Activated CD4-positive, alpha-beta T cell treated with anti-CD3 and anti-CD28 coated beads, Interleukin-2, Interleukin-6, amounts not matched to agents 100 ng/mL and 50 ng/mL, durations not matched to agents 16 hours and 8 hours (primary cell): ENCODE measurements at places on chromosomes 2 and 18.

GRCh38 chr18:45439851-45440645, 175.2 kb upstream of the SLC14A2 start:
- DNase-seq, result no peak

DNA sequence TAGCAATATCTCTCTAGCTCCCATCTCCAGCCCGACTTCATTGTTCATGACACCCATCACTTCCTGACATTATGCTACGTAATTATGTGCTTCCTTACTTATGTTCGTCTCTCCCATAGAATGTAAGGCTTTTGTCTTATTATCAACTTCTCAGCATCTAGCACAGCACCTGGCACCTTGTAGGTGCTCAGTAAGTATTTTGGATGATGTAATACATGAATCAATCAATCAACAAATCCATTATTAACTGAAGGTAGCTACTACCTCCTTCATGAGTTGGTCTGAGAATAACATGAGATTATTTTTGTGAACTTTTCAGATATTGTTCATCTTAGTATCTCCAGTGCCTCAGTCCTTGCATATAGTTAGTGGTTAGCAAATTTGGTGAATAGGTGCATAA, 109.3 kb downstream of the EN1 start:
- DNase-seq, result no peak

DNA sequence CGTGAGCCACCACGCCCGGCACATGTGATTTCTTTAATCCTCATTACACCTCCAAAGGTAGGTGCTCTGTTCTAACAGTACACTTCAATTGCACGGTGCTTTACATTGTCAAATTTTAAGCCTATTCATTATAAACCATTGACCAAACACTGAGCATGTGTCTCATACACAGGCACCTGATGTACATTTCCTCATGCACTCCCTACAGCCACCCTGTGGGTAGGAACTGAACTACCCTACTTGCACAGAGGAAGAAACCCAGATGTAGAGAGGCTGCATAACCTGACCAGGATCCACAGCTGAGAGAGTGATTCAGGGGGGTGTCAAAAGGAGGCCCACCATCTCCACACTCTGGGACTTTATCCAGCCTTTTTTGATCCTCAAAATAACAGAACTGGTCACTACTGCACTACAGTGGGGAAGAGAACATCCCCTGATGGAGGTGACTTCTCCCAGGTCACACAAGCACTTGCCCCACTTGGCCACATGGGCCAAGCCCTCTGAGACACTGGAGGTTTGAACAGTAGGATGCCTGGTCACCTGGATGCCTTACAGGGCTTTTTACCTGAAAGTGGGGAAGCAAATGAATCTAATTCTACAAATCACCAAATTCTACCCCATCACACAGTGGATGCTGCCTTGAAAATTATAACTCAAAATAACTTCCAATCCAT, 6.9 kb upstream of the DPYSL5 start:
- DNase-seq, result no peak

DNA sequence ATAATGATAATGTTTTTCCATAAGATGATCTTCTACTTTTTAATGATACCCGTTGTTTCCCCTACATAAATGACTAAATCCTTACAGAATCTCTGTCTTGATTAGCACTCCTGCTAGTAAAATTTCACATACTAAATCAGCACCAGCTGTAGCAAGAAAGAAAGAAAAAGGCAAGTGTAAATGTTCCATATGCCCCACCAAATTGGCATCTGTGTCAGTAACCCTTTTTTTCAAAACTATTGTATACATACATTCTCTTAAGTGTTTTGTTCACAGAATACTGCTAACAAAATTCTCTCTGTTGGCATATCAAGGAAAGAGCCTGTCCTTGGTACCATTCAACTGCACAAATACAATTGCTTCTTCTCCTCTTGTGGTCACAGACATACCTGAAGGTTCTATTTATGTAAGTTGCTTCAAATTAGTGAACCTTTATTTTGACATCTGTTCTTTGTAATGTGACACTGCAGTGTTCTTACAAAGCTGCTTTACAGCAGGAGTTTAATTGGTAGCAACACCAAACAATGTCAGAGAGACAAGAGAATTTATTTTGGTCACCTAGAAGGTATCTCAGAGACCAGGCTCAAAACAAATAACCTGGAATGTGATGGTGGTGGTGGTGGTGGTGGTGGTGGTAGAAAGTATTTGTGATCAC, 641.9 kb downstream of the ZEB2 start:
- no peak for DNase-seq

DNA sequence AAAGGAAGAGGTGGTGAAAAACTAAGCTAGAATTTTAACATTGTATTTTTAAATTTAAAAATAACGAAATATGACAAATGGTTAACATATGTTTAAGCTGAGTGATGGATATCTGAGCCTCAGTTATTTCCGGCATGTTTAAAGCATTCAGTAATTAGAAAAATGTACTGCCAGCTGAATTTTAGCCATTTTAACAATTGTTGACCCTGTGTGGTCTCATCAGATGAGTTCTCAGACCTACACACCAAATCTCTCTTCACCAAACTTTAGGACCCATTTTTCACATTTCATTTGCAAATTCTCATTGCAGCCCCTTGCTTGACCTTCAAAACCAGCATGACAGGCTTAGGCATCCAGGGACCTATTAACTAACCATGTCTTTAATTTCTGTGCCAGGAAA, 91.5 kb upstream of the RGPD4 start:
- no peak for DNase-seq

- DNase-seq, result no peak
Observed at GRCh38 chr2:3197308-3197707, 180.3 kb downstream of the EIPR1 start.

DNA sequence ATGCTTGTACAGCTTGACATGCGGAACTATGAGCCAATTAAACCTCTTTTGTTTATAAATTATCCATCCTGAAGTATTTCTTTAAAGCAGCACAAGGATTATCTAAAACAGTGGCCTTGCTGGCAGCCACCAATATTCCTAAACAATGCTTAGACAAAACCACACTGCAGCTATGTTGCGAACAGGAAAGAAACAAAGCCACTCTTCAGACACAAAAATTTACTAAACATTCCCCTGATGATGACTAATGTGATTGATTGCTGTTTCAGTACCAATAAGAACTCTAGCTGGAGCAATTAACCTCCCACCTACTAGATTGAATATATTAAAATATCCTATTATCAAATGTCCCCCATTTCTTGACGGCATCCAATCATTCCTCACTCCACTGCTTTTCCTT, 325.8 kb upstream of the REG3G start:
- DNase-seq, result no peak

DNA sequence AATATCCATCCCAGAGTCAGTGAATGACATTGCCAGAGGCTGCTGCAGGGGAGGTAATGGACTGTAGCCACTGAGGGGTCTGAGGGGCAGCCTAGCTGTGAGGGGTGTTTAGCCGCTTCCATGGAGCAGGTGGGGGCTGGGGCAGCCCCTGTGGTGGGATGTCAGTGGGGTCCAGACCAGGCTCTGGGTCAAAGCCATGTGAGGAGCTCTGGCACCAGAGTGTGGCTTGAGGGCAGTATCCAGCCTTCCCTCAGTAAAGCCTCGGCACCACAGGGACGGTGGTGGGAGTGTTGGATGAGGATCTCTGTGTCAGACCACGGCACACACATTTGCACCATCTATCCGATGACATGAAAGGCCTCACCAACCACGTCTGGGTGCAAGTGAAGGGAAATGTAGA, 85.0 kb downstream of the INHBB start:
- DNase-seq, result no peak

GRCh38 chr2:95054016-95054415, 28.5 kb downstream of the MAL start:
- DNase-seq, result no peak

DNA sequence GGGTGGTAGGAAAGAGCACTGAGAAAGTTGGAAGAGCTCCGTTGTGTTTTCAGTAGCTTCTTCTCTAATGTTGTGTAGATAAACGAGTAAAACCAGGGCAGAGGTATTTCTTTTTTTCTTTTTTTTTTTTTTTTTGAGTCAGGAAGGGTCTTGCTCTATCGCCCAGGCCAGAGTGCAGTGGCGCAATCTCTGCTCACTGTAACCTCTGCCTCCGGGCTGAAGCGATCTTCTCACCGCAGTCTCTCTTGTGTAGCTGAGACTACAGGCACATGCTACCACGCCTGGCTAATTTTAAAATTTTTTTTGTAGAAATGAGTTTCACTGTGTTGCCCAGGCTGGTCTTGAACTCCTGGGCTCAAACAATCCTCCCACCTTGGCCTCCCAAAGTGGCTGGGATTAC, 6.6 kb downstream of the GRHL1 start:
- DNase-seq, result no peak

GRCh38 chr2:117979911-117980701, 33.8 kb downstream of the CCDC93 start:
- DNase-seq, result no peak

DNA sequence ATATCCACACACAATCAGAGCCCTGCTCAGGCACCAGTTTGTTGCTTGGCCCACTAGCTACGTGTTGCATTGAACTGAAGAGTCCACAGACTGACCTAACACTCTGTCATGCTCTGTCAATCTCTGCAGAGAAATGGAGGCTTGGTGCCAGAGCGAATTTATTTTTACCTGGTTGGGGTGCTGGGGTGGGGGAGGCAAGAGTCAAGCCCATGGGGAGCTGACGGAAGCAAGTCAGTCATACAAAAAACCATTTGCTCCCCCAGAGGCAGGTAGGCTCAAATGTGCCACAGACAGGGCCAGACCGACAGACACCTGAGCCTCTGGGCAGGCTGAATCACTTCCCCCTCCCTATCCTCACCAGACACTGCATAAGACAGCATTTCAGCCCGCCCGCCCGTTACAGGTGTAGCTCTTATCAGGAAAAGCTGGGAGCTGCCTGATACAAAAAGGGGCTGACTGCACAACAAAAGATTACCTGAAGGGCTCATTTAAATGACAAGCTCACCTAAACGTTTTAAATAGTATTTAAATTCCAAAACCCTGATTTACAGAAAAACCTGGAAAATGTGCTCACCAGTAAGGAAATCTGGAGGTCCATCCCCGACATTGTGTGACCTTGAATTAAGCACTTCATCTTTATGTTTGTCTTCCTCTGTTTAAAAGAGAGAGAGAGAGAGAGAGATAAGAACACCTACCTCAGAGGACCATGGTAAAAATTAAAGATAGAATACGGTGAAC, 2.1 kb upstream of the PCBP1 start:
- peak; percentile 75 for DNase-seq

DNA sequence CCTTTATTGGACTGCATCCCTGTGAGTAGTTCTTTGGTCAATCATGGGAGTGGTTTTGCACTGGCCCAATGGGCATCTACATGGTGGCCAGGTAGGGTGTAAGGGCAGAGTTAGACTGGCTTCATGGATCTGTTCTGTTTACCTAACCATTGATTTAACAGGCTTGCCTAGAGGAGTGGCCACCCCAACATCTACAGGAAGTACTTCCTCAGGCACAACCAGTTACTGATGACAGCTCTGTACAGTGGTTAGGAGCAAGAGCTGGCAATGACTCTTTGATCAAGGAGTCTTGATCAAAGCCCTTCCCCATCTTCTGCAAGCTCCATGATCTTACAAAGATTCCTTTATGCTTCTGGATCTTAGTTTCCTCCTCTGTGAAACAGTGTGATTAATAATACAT, 140.9 kb upstream of the CYP1B1 start:
- peak; percentile 2 for DNase-seq

DNA sequence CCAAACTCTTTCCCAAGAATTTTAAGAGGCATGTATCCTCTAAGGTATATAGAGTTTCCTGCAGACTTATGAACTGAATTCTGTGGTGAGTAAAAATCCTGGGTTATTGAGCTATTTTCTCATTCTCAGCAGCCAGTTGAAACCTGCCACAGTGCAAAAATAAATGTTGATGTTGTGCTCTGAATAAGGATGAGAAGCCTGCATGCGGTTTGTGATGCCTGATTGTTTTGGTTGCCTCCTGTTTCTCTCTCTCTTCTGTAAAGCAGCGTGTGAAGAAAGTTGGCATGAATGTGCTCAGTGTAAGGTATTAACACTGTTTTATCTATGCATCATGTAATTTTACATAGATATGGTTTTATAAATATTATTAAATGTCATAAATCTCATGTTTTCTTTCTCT, 452.6 kb downstream of the CDH2 start:
- no peak for DNase-seq

- no peak for DNase-seq
Observed at GRCh38 chr2:96923810-96924774, 54.2 kb upstream of the SEMA4C start.

- DNase-seq, result peak; percentile 16
Observed at GRCh38 chr2:149169656-149170055, 131.2 kb downstream of the LYPD6B start.

DNA sequence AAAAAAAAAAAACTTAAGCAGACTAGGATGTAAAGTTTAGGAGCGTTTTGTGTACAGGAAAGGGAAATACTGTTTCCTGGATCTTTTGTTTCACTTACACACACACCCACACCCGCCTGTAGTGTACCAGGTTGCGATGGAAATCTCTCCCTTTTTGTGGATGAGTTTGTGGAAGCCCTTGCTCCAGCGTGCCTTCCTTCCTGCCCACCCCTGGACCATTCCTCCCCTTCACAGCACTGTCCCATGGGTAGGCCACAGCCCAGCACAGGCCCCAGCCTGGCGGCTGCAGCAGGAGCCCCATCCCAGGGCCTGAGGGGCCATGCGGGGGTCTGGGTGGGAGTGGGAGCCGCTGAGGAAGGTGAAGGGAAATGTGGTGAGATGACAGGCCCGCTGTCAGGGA, 15.1 kb downstream of the MALL start:
- DNase-seq, result no peak

GRCh38 chr2:26179446-26179913, 6.6 kb downstream of the GAREM2 start:
- no peak for DNase-seq

DNA sequence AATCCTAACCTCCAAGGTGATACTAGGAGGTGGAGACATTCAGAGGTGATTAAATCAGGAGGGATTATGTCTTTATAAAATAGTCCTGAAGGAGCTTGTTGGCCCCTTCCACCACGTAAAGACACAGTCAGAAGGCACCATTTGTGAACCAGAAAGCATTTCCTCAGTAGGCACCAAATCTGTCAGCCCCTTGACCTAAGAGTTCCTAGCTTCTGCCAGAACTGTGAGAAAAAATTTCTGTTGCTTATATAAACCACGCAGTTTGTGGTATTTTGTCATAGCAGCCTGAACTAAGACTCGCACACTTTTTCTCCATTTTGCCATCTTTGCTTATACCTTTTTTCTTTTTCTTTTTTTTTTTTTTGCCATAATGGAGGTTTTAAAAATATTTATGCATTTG, 18.6 kb upstream of the NARS1 start:
- DNase-seq, result no peak
